Midbrain (tissue), 1 donor: ENCODE measurements at places on chromosomes 1 and 21.
A peak's percentile ranks its signal among the peaks of the same experiment; 100 is the strongest.

DNA sequence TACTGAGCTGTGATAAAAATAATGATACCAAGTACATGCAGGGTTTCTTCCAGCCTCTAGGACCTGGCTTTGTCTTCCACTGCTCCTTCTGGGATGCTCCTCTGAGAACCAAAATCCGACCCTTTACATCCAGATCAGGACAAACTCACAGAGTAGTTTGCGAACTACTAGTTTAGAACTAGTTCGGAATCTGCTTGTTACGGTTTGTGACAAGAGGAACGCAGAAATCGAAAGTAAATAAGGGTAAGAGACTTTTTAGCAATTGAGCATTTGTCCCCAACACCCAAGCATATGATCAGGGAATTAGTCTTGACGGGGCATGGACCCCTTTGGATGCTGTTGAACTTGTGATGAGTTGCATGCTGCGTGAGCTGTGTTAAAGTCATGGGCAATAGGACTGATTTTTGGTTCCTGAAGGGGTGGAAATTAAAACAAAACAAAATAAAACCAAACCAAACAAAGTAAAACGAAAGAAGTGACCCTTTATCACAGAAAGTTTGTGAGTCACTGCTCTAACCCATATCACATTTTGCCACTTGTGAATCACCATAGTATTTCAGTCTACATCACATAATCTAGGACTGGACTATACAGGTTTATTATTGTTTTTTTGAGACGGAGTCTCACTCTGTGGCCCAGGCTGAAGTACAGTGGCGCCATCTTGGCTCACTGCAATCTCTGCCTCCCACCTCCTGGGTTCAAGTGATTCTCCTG, 35.7 kb upstream of the ERRFI1 start:
- DNase-seq: no peak

DNA sequence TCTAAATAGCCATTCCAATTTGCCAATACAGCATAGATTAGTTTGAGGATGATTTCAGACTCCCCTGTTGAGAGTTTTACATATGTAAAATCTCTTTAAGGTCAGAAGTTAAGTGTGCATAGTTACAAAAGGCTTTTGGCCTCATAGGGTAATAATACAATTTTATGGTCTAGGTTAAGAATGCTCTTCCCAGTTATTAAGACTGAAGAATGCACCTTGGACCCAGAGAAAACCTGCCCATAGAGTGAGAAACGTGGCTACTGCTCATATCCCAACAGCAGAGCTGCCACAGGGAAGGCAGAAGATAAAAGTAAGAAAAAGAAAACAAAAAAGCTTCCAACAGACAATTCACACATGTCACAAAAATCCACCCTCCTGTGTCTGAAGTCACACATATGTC, 255.9 kb downstream of the LMO4 start:
- no peak for DNase-seq

DNA sequence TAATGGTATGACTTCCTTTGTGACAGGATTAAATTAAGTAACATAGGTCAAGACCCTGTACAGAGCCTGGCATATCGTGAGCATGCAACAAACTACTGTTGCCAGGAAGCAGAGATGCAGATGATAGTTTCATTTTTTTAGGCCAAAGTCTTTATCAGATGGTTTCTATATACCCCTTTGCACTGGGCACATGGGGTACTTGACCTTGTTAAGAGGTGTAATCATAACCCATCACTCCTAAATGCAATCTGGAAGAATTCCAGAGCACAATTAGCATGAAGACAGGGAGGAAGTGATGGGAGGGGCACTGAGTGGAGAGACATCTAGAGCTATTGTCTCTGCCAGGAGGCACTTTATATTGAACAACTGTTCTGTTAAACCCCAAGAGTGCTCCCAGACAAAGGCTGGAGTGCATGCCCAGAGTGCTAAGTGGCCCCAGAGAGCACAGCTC, 22.1 kb downstream of the ZBTB17 start:
- DNase-seq: no peak

DNA sequence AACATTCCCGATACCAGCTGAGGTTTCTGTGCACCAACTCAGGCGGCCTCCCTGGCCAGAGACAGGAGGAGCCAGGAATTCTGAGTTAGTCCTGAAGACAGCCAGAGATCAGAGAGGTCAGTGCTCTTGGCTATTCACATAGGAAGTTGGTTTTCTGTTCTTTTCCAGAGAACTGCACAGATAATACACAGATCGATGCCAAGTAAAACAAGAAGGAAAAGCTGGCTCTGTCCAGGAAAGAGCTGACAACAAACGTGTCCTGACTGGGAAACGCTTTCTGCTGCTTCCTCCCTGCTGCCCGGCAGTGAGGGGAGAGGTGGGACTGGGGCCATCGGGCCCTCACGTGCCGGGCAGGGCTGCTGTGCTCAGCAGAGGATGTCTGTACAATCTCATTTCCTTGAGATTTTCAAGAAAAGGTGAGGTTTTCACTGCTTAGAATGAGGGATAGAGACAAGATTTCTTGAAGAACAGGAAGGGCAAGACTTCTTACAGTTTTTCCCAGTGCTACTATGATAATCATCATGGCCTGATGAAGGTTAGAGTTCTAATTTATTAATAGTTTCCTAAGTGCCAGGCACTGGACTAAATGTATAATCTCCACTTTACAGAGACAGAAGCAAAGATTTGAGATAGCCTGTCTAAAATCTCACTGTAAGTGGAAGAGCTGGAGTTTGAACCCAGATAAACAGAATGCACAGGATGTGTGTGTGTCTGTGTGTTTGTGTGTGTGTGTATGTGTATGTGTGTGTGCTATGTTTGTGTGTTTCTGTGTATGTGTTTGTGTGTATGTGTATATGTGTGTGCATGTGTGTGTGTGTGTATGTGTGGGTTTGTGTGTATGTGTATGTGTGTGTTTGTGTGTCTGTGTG, 211.0 kb upstream of the RAB4A start:
- DNase-seq: peak; percentile 28

GRCh38 chr1:9844106-9844505, 20.3 kb upstream of the CLSTN1 start:
- DNase-seq: no peak

DNA sequence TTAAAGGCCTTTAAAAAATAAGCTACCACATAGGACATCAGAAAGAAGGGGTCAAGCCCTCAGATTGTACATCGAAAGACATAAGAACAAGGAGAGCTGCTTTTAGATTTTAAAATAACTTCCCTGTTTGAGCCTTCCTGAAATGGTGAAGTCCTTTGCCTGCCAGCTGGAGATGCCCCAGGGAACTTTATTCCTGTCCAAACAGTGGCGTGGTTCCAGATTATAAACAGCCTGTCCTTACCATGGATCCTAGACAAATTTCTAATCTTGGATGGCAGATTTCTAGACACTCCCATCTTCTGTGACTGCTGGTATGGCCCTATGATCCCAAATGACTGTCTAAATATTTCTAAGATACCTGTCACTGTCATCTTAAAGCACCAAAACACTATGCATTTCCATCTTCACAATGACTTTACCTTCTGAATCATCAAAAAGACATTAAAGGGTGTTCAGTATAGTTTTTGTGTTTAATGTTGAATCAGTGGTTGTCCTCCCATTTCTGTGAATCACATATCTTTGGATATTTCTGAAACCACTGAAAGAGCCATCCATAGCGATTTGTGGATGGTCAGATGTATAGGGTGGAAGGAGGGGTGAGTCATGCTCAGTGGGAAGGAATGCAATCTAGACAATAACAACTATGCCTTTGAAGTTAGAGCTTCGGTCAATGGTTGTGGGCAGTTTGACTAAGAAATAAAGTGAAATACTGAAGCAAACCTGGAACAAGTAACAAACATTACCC, 23.2 kb downstream of the ILDR2 start:
- no peak for DNase-seq

DNA sequence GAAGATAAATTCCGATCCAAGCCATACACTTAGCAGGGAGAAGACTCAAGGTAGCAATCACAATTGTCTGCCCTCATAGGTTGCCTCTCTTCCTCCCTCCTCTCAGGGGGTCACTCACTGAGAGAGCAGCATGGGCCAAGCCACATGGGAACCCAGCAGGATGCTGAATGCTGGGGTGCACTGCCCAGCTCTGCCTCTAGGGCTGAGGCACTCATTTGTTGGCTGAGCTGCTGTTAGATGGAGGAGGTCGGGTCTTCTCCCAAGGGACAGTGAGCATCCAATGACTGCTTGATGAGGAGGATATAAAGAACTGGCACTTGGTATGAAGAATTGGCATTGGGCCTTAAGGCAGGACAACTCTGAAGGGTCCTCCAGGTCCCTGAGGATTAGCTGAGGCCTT, 418.8 kb downstream of the SIPA1L2 start:
- no peak for DNase-seq

- DNase-seq: no peak
Observed at GRCh38 chr1:222034790-222035189, 292.9 kb upstream of the DUSP10 start.

GRCh38 chr1:55249646-55250398, 34.7 kb upstream of the USP24 start:
- no peak for DNase-seq

DNA sequence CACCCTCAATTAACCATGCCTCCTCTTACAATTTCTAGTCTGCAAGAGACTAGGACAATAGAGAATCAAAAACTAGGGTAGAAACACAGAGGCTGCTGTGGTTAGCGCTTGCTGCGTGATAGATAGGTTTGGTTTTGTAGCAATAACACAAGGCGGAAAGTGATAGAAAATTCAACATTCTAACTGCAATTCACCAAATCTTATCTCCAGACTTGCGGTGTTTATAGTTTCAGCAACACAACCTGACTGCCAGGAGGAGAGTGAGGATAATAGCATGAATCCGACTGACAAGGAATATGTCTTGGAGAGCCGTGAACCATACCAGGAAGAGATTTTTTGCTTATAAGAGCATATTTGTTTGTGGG, 30.7 kb upstream of the IFNAR2 start:
- DNase-seq: no peak

GRCh38 chr1:184032306-184032929, 5.1 kb downstream of the COLGALT2 start:
- no peak for DNase-seq

GRCh38 chr1:56056438-56057287, 522.7 kb downstream of the PLPP3 start:
- no peak for DNase-seq

DNA sequence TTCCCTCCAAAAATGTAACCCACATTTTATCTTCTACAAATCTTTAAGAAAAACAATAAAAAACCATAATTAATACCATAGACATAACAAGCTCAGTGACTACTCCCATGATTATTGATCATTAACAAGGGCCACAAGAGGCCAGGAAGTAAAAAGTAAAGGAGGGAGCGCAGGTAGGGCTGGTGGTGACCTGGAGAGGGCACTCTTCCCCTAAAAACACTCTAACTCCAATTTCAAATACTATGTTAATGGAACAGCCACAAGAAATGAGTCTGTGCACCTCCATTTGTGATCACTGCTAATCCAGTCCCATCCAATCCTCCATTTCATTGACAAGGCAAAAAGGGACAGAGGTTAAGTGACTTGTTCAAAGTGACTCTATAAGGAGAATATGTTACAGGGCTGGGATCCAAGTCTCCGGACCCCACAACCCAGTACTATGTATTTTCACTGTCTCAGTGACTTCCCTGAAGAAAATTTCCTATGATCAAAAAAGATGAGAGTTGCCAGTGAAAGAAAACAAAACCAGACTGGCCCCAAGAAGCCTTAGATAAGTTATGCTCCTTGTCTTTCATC, 41.2 kb upstream of the CFAP298 start:
- no peak for DNase-seq

- DNase-seq: no peak
Observed at GRCh38 chr1:59997479-59998115, 71.0 kb upstream of the CYP2J2 start.

DNA sequence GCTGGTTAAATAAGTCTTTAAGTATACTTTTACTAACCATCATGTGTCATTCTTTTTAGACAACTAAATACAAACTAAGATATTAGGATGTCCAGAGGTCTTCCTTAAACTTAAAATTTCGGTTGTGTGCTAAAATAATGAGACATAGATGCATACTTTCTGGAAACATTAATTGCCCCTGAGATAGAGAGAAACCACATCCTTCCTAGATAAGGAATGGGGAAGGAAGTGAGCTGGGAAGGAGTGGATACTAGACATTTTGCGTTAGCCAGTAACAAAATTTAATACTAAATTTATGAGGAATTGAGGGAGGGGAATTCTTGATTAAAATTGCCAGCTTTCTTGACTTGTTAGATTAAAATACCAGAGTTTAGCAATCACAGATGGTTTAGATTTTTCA, 37.1 kb upstream of the PTGS2 start:
- DNase-seq: no peak

- no peak for DNase-seq
Observed at GRCh38 chr1:184889166-184889565, 85.1 kb downstream of the NIBAN1 start.

GRCh38 chr21:34536311-34536710, 24.3 kb upstream of the KCNE1 start:
- DNase-seq: no peak

GRCh38 chr1:4657960-4658541, 3.6 kb downstream of the AJAP1 start:
- DNase-seq: peak; percentile 72

- no peak for DNase-seq
Observed at GRCh38 chr1:89165811-89166210, 10.0 kb downstream of the GBP7 start.

GRCh38 chr1:101191049-101191448, 45.8 kb upstream of the S1PR1 start:
- no peak for DNase-seq

DNA sequence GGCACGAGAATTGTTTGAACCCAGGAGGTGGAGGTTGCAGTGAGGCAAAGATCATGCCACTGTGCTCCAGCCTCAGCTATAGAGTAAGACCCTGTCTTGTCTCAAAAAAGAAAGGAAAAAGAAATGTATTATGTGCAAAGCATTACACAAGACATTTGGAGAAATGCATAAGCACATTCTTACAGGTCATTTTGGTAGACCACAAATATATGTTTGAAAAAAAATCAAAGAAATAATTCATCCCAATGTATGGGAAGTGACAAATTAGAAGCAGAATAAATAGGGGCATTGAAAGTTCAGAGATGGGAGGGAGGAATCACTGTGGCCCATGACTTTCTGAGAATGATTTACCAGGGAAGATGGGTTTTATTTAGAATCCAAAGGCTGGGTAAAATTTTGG, 283.5 kb upstream of the ADAMTS5 start:
- DNase-seq: no peak
